ENCODE measurements at places on chromosomes 6 and 20.

DNA sequence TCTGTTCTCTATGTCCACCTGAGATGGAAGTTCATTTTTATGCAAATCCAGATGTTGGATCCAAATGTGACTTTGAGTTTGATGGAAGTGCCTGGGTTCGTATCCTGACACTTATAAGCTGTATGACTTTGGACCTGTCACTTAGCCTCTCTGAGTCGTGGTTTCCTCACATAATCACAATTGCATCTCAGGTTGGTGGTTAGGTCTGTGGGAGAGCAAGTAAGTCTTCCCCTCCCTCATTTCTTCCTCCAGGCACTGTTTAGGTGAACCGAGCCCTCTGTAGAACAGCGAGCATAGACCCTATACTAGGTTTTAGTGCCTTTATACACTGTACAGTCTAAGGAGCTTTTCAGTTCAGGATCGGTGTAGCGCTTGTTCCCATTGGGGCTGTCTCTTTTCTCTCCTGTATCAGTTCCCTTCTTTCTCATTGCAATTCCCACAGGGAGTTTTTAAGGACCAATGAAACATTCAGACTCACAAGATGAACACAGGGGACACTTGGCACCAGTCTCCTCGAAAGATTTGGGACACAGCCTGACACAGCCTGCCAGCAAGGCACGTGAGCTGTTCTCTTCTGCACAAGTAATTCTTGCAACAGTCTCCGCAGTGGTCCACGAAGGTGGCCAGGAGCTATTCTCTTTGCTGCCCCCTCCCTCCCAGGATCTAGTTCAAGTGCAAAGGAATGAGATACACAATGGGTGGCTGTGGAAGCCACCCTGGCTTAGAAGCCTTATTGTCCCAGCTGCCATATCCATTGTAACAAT, 11.8 kb downstream of the TOX2 start:
- ATAC-seq = no peak

- no peak for ATAC-seq
These were observed 2.1 kb downstream of the MAFB start for GRCh38 chr20:40686893-40687292.

DNA sequence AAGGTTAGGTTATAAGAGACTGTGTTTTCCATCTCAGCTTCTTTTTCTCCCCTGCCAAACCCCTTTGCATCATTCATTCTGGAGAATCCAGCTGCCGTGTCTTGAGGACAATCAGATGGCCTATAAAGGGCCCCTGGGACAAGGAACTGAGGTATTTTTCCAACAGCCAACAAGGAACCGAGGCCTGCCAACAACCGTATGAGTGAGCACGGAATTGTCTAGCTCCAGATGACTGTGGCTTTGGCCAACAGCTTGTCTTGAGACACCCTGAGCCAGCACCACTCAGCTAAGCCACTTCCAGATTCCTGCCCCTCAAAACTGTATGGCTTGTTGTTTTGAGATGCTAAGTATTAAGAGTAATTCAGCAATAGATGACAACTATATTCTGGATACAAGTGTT, 433.7 kb upstream of the HSF2 start:
- no peak for ATAC-seq

- no peak for ATAC-seq
These were observed 456.4 kb upstream of the CDH4 start for GRCh38 chr20:60795651-60796050.

DNA sequence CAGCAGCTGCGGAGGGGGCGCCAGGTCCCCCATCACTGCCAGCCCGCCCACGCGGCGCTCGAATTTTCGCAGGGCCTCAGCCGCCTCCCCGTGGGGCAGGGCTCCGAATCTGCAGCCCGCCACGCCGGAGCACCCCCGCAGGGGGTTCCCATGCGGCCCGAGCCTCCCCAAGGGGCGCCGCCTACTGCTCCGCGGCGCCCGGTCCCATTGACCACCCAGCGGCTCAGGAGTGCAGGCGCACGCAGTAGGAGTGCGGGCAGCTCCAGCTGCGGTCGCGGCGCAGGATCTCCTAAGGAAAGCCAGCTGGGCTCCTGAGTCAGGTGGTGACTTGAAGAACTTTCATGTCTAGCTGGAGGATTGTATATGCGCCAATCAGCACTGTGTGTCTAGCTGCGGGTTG, 155.3 kb upstream of the RREB1 start:
- ATAC-seq = no peak

GRCh38 chr6:70863343-70863742, 93.5 kb downstream of the B3GAT2 start:
- no peak for ATAC-seq

DNA sequence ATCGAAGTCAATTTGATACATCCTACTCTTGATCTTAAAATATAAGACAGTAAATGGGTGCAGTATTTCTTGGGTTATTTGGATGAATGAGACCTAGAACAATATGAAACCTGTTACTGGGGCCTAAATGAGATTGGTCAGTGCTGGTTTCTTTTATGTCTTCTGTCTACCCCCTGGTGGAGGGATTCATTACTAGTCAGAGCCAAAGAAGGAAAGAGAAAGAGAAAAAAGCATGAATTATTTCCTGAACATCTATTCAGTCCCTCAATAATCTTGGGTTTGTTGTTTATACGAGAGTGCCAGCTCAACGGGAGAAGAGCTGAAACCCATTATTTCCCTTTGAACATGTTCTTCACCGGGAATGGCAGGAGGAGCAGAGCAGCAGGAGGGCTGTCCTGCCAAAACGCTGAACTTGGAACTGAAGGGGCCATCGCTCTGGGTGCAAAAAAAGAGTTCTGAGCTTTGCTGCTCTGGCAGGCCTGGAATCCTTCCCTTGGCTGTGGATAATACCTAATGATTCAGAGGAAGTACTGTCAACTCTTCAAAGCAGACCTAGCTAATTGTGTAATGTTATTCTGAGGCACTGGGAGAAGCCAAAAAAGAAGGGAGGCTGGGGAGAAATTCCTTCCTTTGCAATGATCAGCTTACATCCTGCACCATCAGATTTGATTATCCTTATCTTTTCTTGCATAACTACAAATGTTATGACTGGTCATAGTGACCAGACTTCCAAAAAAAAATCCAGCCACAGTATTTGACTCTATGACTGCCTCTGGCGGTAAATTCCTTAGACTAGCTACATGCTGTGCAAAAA, 72.0 kb downstream of the BLOC1S5 start:
- ATAC-seq = no peak

- no peak for ATAC-seq
These were observed 76.8 kb downstream of the CNKSR3 start for GRCh38 chr6:154433477-154434241.

DNA sequence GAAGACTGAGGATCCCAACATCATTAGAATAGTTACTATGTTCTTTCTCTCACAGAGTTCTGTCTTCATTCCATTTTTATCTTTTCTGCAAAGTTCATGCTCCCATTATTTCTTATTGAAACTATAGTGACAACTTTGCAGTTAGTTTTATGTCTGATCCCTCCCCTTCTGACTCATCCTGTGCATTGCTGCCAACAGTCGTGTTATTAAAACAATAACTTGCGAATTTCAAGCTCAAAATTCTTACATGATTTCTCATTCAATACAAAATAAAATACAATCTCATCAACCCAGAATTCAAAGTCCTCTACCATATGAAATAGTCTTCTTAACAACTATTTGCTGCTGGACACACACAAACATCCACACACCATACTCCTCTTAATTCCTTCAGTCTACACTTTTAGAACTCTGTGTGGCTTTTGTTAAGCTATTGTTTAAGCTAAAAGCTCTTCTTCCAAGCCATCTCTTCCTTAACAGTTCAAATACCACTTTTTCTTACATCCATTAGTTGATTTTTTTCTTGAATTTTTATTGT, 261.4 kb upstream of the IRAK1BP1 start:
- ATAC-seq = no peak

- ATAC-seq = no peak
These were observed 281.7 kb upstream of the PRDM1 start for GRCh38 chr6:105804424-105804823.

GRCh38 chr6:168099201-168100010, 20.4 kb upstream of the FRMD1 start:
- ATAC-seq = no peak

- ATAC-seq = no peak
These were observed 283.0 kb downstream of the SMOC2 start for GRCh38 chr6:168724033-168724432.

- ATAC-seq = no peak
These were observed 46.8 kb downstream of the MAP7 start for GRCh38 chr6:136503303-136504029.
